Activated T-helper 1 cell treated with anti-CD3 and anti-CD28 coated beads, Interleukin-2, amount 50 U/mL, for 16 hours (primary cell): ENCODE measurements at places on chromosomes 7 and 10.
A peak's percentile ranks its signal among the peaks of the same experiment; 100 is the strongest.

DNA sequence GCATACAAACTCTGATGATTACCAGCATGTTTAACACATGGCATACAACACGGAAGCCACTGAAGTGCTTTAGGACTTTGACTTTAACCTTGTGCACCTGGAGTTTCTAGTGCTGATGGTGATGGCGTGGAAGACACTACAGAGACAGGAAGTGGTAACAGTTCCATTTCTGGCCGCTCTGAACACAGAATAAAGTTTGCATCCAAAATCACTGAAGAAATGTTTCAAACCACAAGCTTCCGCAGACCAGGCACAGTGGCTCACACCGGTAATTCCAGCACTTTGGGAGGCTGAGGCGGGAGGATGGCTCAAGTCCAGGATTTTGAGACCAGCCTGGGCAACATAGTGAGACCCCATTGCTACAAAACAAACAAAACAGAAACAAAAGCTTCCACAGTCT lies 40.3 kb upstream of the TNPO3 start:
- DNase-seq = no peak

DNA sequence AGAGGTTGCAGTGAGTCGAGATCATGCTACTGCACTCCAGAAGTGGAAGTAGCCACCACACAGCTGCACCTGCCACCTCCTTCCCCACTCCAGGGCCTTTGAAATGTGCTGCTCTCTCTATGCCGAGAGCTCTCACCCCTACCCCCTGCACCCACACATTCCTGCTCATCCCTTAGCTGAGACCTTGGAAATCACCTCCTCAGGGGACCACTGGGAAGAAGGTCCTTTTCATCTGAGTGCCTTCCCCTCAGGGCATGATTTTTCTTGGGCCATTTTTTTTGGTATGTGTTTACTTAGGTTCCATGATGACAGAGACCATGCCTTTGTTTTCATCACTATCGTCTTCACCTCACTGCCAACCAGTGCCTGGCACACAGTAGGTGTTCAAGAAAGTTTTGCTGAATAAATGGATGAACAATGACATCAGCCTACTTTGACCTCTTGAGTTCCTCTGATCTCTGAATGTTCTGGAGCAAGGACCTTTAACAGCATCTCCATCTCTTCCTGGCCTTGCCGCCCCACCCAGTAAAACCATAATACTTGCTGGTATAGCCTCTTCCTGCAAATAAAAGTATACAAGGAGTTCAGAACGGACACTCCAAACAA lies 166.6 kb upstream of the KLF14 start:
- no peak for DNase-seq

- no peak for DNase-seq
These were observed 23.0 kb upstream of the LRGUK start for GRCh38 chr7:134104166-134104565.

- DNase-seq = peak; percentile 20
These were observed 73.8 kb upstream of the SFMBT2 start for GRCh38 chr10:7484456-7485243.

DNA sequence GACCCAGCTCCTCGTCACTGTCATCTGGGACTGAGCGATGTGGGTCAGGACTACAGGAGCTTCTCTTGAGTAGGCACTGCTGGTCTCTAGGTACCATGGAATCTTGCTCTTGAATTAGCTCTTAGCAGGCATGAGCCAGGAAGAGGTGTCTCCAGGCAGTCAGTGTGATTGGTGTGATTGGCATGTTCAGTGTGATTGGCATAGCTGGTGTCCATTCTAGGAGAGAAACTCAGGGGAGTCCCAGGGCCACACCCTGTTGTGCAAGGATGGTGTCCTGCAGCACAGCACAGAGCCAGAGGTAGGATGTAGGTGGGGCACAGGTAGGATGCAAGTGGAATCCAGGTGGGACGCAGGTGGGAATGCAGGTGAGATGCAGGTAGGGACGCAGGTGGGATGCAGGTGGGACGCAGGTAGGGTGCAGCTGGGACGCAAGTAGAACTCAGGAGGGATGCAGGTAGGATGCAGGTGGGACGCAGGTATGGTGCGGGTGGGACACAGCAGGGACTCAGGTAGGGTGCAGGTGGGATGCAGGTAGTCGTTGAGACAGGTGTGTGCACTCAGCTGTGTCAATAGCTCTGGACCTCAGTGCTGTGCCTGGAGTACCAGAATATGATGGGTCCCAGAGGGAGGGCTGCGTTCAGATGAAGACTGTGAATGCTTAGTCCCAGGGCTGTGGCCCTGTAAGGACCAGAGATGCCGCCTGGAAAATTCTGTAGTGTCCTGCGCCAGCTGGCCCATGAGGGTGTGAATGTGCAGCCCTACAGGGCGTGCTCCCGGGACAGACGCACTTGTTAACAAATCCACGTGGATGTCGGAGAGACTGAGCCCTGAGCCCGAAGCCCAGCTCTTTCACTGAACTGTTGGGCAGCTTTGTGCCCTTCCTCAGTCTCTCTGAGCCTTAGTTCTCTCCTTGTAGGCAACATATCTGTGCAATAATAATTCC lies 248.2 kb upstream of the PITRM1 start:
- DNase-seq = no peak

GRCh38 chr10:67017218-67017617 lies 91.4 kb downstream of the LRRTM3 start:
- DNase-seq = no peak

DNA sequence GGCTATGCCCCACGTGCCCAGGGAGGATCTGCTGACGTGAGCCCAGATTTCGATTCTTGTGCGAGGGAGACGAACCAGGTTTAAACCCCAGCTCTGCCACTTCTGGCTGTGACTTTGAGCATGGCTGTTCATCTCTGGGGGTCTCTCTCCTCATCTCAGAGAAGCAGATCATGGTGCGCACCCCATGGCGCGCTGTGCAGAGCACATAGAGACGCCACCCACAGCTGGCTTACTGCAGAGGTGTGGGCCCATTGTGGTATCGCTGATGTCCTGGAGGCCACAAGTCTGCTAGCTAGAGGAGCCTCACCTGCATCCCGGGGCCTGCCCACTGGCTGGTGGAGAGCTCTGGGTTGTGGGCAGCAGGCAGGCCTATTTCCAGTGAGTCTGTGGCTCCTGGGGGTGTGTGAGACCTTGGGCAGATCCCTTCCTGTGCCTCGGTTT lies 140.5 kb downstream of the LHPP start:
- DNase-seq = no peak

DNA sequence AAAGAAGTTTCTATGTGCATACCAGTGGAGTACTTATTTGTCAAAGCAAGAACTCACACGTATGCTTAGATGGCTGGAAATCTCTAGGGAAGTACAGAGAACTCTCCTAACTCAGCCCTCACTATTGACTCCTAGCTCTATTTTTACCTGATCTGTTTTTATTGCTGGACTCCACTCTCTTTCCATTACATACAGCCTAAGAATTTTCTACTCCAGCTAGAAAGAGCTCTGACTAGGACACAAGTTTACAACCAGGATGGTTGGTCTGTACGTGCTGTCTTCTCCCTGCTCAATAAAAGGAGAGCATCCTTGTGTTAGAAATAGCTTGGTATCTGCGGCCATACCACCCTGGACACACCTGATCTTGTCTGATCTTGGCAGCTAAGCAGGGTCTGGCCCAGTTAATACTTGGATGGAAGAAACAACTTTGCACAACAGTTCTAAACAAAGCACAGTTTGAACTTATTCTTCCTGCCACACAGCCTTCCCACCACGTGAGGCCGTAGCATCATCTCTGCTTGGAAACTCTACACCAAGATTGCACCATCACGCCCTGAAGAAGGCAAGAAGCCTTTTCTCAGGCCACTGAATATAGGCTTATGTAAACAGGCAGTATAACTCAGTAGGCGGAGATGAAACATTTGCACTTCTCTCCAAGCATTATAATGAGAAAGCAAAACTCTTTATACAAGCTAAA lies 50.7 kb downstream of the KCNMA1 start:
- DNase-seq = no peak

GRCh38 chr7:30278849-30279652 lies 5.3 kb upstream of the ZNRF2 start:
- DNase-seq = no peak

GRCh38 chr10:71478813-71479365 lies 82.2 kb downstream of the CDH23 start:
- no peak for DNase-seq

- no peak for DNase-seq
These were observed 44.4 kb downstream of the MYPN start for GRCh38 chr10:68153473-68154210.

DNA sequence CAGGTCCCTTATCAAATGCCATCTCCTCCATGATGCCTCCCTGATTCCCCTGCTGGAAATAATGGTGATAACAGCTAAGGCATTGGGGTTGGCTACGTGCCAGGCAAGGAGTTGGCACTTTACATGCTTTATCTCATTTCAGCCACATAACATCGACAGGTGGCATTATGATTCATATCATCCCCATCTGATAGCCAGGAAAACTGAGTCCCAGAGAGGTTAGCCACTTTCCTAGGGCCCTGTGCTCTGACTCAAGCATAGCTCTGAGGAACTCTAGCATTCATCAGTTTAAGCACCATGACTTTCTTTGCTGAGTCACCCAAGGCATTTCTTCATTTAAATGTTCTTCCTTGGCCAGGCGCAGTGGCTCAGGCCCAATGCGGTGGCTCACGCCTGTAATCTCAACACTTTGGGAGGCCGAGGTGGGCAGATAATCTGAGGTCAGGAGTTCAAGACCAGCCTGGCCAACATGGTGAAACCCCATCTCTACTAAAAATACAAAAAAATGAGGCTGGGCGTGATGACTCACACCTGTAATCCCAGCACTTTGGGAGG lies 6.6 kb downstream of the LEP start:
- no peak for DNase-seq

GRCh38 chr7:131326576-131326975 lies 1.1 kb upstream of the MKLN1 start:
- no peak for DNase-seq

DNA sequence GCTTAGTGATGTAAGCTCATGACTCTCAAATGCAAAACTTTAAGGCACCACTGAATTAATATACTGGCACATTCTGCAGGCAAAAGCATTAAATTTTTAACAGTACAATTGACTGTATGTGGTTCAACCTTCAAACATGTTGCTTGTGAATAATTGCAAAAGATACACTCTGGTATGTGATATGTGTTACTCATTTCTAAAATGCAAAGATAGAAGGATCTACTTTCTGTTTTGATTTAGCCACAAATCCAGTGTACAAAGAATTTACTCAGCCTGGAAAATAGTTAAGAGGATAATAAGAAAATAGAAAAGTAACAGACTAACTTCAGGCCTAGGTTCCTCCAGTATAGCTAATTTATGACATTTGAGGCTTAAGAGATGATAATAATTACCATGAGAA lies 66.6 kb upstream of the NOBOX start:
- no peak for DNase-seq

DNA sequence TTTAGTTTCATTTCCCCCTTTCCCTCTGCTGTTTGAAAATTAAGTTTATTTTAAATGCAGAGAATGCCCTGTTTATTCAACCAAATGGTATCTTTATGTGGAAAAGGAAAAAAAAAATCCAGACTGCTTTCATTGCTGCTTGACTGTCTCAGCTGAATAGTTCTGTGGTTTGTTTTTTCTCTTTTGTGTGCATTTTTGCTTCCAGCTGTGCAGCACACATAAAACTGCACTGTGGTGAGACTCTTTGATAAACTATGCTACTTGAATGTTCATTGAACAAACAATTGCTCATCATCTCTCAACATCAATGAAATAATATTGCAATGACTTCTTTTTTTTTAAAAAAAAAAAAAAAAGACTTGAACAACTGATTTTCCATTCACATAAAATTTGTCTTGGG lies 78.6 kb upstream of the GLI3 start:
- no peak for DNase-seq

DNA sequence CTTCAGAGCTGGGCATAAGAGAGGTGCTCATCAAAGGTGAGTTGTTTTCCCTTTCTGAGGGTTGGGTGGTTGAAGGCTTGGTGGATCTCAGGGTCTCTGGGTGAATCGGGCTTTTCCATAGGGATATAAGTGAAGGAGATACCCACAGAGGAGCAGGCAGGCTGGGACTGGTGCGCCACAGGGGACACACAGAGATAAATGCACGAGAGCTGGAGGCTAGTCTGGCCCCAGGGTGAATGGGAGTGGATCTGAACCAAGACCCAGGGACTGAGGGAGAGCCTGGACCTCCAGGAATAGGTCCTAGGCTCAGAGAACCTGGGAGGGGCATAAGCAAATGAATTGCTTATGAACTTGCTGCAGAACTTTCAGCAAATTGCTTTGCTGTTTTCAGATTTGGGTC lies 61.5 kb downstream of the LRRC18 start:
- DNase-seq = no peak
